ENCODE measurements at places on chromosomes 11 and 22. TPM values are rescaled to one million over a fixed set of nuclear protein-coding genes. Genes with fewer than 3 reads are reported as not detected.

The C11orf97 gene
- not detected for total RNA-seq

The POU2AF1 gene
- total RNA-seq, result 1.6 TPM

DNA sequence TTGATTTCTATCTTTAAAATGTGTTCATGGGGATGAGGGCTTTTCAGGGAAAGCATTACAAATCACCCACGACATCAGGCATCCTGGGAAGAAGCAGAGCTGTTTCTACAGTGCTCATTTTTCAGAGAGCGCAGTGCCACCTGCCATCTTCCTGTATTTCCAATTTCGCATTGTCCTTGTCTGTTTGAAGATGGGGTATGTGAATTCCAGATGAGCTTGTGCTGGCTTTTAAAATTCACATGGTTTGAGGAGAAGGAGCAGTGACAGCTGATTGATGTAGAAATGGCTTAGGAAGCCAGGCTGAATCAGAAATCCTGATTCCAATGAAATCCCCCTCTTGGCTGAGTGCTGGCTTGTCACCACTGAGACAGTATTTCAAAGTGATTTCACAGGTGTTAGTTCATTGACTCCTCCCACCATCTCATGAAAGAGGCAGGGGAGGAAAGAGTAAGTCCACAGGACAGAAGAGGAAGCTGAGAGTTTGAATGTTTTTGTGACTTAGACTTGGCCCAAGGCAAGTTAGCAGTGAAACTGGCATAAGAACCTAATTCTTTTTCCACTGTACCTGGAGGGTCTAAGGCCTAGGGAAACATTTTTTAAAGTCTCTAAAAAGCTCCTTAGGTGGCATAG is 344.6 kb upstream of the C11orf87 start:
- no peak for DNase-seq

DNA sequence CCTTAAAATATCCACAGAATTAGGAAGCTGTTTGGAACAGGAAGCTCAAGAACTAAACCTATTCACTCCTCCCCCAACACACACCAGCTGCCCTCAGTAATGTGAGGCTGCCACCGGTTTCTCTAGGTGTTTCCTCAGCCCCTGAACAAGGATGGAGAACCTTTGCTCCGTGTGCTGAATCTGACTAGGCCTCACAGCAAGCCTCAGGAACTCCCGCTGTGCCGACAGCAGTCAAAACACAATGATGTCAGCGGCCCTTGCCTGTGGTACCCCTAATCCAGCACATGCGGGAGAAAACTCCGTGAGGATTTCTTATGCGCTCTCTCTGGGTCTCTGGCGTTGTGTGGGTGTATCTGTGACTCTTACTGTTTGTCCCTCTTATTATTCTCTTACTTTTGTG is 153.3 kb downstream of the EFCAB6 start:
- no peak for DNase-seq

DNA sequence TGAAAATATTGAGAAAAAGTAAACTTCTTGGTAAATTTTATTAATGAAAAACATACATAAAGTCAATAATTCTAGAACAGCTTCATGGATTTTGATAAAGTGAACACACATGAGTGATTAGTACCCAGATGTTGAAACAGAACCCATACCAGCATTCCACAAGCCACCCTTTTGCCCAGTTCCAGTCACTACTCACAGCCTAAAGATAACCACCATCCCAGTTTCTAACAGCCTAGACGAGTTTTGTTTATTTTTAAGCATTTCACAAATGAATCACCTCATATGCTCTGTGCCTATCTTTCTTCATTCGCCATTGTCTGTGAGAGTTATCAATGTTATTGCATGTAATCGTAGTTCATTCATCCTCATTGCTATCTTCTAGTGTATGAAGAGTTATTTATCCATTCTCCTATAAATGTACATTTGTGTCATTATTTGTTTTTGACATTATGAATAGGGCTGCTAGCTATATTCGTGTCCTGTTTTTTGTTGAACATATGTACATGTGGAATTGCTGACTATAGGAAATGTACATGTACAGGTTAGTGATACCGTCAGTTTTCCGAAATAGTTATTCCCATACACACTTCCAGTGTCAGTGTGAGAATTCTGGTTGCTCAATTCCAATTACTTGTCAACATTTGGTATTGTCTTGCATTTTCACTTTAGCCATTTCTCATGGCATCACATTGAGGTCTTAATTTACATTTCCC is 44.5 kb upstream of the TEAD1 start:
- no peak for DNase-seq

DNA sequence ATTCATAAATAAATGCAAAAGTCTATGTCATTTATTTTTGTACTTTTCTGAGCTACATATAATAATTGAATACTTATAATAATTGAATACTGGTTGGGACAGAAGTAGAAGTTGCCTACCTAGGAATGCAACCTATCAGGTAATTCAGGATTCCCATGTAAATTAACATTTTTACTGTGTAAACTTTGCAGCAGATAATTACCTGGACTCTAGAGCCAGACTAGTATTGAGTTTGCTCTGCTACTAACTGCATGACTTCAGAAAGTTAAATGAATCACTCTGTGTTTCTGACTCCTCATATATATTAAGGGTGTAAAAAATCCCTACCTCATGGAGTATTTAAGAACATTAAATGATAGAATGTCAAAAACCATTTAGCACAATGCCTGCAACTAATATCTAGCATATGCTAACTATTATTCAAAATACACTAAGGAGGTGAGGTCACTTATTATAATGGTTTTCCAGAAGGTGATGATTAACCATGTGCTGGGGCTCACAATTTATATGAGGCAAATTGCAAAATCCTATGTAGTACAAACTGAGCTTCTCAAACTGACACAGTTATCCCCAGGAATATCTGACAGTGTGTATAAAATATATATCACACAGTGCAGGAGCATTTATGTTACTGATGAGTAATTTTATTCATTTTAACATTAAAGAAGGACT is 138.1 kb upstream of the ANO3 start:
- no peak for DNase-seq

- no peak for DNase-seq
These were observed 42.8 kb downstream of the EXT2 start for GRCh38 chr11:44138286-44138685.

- no peak for DNase-seq
These were observed 30.7 kb downstream of the ME3 start for GRCh38 chr11:86641537-86642261.

The PLXNB2 gene
- total RNA-seq, result 3.0 TPM

Measured in T-helper 17 cell (primary cell).